ENCODE measurements at places on chromosomes 12 and 14.
A peak's percentile ranks its signal among the peaks of the same experiment; 100 is the strongest.

GRCh38 chr12:104971306-104971705 lies 13.2 kb upstream of the SLC41A2 start:
- DNase-seq, result no peak

DNA sequence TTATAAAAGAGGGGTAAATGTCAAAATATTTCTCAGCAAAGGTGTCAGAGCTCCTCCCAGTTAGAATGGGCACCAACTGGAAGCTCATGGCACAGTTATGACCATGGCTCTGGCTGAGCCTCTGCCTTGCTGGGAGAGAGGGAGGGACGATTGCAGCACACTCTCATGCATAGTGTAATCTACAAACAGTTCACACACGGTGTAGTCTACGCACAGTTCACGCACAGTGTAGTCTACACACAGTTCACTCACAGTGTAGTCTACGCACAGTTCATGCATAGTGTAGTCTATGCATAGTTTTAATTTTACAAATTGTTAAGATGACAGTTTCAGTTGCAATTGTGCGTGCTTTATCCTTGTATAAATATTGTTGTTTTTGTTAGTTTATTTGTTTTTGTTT lies 1474.6 kb upstream of the TMEM132C start:
- no peak for DNase-seq

DNA sequence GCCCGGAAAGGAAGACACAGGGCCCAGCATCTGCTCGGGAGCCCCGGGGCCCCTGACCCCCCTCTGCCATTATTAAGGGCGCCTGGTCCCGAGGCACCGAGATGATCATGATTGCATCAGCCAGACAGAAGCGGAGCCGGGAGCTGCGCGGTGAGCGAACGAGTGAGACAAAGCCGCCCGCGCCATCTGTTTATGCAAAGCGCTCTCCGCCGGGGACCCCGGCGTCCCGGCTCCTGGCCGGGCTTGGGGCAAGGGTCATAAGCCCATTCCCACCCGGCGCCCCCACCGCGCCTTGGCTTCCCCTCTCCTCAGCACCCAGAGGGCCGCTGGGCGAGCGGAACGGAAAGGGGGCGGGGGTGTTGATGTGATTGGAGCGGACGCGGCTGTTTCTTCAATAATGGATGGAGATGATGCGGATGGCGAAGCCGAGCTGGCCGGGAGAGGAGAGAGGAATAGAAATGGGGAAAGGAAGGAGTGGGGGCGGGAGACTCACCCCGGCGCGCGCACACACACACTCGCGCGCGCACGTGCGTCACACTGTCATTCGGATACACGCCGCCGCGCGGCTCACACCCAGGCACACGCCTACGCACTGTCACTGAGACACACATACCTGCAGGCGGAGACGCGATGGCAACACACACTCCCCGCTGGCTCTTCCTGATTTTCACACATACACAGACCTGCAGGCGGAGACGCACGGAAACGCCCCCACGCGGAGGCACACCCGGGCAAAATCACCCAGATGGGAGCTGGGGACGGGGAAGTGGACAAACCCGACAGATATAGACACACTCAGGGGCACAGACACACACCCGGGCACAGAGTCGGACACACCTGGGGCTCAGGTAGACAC lies 10.7 kb downstream of the STAC3 start:
- peak; percentile 70 for DNase-seq

DNA sequence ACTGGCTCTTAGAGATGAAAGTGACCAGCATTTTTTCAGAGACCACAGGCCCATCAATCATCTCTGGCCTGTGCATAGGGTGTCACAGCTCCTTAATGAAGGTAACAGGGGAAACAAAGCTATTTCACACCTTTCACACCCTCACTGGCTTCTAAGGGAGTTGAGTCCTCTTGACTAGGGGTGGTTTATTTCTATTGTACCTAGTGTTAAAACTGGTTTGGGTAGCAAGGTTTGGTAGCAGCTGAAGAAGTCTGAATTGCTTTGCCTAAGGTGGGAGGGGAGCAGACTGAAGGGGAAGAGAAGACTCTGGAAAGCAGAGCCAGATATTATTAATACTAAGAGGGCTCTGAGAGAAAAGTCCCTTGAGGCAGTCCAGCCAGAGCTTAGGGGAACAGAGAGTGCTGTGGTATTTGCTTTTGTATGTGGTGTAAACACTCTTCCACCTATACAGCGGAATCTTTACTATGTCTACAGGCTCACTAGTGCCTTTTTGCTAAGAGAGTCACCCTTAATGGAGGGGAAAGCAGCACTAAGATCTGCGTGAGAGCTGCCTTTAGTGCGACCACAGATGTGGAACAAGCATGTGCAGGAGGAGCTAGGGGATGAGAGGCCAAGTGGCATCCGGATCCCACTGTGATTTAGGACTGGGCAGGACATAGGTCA lies 95.8 kb downstream of the STXBP6 start:
- DNase-seq, result no peak

DNA sequence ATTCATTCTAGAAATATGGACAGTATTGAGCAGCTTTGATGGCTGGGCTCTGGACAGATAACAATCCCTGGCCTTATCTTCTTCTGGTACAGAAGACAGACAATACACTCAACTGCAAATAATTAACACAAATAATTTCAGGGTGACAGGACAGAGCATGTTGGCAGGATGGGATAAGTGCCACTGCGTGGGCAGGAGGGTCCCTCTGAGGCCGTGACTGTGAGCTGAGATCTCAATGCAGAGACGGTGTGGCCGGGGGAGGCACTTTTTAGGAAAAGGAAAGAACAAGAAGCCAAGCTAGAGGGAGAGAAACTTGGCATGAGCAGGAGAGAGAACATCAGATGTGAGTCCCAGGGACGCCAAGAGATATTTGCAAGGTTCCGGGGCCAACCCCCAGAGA lies 8.1 kb downstream of the SYNE3 start:
- DNase-seq, result no peak
